ENCODE measurements at places on chromosomes 4 and X.

DNA sequence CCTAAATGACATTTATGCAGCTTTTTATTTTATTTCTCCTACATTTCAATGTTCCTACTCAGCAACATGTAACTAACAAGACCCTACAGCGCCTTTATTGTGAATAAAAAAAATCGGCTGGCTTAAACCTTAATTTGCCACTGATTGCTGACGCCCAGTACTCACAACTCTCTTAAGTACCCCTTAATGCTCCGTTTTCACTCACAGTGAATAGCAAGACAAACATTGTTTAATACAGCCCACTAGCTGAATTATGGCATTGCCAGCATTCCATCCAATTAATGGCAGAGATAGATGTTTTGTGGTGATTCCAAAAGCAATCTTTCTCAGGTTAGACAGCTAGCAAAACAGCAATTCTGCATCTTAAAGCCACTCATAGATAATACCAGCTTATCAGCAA, 61.1 kb downstream of the PPARGC1A start:
- DNase-seq, result no peak

- DNase-seq, result no peak
Observed at GRCh38 chr4:33316033-33316432, 2595.9 kb downstream of the PCDH7 start.

GRCh38 chr4:128840711-128841318, 31.3 kb downstream of the JADE1 start:
- DNase-seq, result no peak

DNA sequence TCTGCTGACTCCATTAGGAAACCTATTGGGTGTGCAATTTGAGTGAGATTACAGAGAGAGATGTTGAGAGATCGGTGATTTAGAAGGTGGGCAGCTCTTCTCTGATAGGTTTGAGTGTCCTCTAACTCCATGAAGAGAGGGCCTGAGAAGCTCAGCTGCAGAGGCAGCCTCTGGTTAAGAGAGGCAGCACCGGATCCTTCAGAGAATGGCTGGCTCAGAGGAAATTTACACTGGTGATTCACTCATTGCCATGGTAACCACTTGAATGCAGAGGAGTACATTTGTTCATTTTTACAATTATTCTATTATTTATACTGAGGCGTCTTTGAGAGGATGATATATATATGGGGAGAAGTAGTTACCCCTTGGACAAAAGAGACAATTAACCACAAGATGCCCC, 171.7 kb downstream of the PDGFRA start:
- no peak for DNase-seq
